ENCODE measurements at places on chromosomes 4 and X. TPM values are rescaled to one million over a fixed set of nuclear protein-coding genes. Genes with fewer than 3 reads are reported as not detected.
A peak's percentile ranks its signal among the peaks of the same experiment; 100 is the strongest.

- no peak overlapping the region for H3K27ac ChIP-seq
- no peaks in the 10 kb centered on the region for H3K36me3 ChIP-seq
- no peak for DNase-seq
- no peaks in the 10 kb centered on the region for H3K4me1 ChIP-seq
Measured at GRCh38 chr4:15233264-15233597, 194.6 kb upstream of the C1QTNF7 start.

Gene ETNPPL
- 1.7 TPM for polyA plus RNA-seq

DNA sequence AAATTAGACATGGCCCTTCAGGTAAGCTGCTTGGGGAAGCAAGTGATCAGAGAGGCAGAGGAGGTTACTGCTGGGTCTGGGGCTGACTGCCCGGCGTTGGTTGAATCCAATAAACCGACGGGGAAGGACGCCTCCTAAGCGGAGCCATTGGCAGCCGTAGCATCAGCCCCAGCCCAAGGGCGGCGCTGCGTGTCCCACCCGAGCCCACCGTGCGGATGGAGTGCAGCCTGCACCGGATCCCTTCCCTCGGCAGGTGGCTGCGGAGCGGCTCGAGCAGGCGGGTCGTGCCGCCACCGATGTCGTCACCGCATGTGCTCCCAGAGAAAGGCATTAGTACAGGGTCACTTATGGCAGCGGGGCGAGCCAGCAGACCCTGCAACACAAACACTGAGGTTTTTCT, 82.1 kb downstream of the ALPK1 start:
- no peaks in the 10 kb centered on the region for H3K4me1 ChIP-seq
- no peaks in the 10 kb centered on the region for H3K27me3 ChIP-seq
- no peak overlapping the region for H3K4me3 ChIP-seq
- H3K36me3 ChIP-seq, result no peaks in the 10 kb centered on the region

DNA sequence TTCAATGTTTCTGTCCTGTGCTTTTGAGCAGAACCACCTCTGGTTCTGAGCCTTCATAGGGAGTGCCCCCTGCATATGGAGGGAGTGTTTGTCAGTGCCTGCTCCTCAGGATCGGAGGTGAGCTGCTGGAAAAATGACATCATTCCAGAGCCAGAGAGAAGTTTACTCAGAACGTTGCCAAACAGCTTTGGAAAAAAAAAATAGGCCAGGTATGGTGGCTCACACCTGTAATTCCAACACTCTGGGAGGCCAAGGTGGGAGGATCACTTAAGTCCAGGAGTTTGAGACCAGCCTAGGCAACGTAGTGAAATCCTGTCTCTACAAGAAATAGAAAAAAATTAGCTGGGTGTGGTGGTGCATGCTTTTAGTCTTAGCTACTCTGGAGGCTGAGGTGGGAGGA, 27.2 kb upstream of the PDLIM3 start:
- H3K4me3 ChIP-seq, result no peak overlapping the region
- no peak overlapping the region for H3K27ac ChIP-seq
- H3K36me3 ChIP-seq, result no peaks in the 10 kb centered on the region
- no peaks in the 10 kb centered on the region for H3K27me3 ChIP-seq
- peaks cover 3% of the 10 kb centered on the region for H3K4me1 ChIP-seq

Gene GPR143
- polyA plus RNA-seq, result 8.7 TPM

GRCh38 chr4:88722828-88723227, 25.2 kb upstream of the NAP1L5 start:
- no peak overlapping the region for H3K4me3 ChIP-seq
- no peaks in the 10 kb centered on the region for H3K27me3 ChIP-seq
- H3K4me1 ChIP-seq, result no peaks in the 10 kb centered on the region
- peaks cover 2% of the 10 kb centered on the region for H3K36me3 ChIP-seq
- DNase-seq, result no peak
- no peak overlapping the region for H3K27ac ChIP-seq

Gene FOXR2
- polyA plus RNA-seq, result not detected

DNA sequence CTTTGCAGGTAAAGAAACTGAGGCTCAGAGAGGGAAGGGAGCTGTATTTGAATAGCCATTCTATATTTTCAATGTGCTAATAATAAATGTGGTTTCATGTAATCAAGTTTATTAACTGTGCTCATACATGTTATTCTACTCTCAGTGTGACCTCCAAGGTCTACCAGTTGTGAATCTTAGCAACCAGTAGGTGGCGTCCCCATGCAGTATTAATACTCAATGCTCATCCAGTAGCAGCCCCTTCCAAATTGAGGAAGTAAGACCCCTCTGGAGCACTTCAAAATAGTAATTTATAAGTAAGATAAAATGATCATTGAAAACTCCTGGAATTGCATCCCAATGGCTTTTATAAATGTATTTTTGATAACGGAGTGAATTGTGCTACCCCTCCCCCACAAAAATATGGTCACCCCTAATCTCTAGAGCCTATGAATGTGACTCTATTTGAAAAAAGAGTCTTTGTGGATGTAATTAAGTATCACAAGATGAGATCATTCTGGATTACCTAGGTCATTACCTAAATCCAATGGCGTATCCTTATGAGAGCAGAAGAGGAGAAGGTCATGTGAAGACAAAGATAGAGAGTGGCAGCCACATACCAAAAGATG, 20.4 kb upstream of the SEPSECS start:
- DNase-seq, result peak; percentile 26
- no peaks in the 10 kb centered on the region for H3K27me3 ChIP-seq
- no peak overlapping the region for H3K4me3 ChIP-seq

DNA sequence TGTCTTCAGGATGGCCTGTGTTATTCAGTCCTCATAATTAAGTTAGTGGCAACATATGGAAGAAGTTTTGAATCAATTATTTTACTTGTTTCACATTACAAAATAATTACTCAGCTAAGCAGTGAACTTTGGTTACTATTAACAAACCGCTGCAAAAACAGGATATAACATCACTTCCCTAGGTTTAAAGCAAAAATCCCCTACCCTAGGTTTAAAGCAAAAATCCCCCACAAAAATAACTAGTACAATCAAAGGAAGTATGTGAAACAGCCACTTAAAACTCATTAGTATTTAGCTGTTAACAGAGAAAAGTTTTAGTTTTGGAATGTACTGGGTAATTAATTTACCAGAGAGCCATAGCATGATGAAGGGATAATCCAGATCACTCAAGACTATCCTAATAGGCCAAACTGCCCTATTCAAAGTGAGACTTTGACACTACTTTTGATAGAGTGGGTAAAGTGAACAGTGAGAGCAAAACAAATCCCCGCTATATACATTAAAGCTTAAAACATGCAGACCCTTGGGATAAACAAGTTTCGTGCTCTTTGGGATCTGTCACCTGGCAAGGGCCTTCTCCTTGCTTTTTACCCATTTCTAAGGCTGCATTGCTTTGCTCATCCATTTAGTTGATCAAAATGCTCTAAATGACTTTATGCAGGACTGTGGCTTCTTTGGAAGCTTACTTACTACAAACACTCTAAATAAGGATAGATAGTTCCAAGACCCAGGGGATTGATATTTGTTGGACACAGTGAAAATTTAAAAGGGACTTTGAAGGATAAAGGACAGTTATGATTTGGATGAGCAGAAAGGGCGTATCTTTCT, 36.4 kb upstream of the GPR174 start:
- no peak for DNase-seq
- H3K4me3 ChIP-seq, result no peak overlapping the region
- no peaks in the 10 kb centered on the region for H3K36me3 ChIP-seq

DNA sequence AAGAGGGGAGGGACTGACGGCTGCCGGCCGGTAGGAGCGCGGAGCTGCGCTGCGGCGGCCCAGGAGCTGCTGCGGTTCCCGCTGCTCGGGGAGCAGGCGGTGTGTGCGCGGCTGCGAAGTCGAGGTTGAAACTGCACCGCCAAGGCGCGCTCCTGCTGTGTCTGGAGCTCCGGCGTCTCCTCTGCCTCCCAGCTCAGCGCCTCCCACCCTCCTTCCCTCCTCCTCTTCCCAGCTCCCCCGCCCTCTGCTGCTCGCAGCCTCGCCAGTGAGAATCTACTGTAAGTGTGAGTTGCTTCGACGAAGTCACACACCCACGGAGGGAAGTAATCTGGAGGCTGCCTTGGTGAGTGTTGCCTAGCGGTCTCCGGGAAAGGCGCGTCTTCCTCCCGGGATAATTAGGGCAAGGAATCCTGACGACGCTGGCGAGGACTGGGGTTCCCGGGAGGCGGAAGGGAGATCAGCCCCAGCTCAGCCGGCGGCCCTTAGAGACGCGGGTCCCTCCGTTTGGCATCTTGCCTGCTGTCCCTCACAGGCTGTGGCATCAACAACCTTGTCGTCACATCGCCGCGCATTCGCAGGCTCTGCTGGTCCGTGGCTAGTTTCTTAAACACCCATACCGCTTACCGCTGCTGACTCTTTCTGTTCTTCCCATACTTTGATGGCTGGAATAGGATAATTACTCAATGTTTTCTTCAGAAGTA, at the start of gene EPHA5:
EPHA5 (minus strand) TSS at position 159 of the 701 bp plus-strand sequence. CDS start 747 bp downstream, outside the sequence.
- peaks cover 8% of the 10 kb centered on the region for H3K4me1 ChIP-seq
- peak within 1 kb of the TSS; percentile 33 for H3K4me3 ChIP-seq
- peak; percentile 87 for DNase-seq
- no peaks in the 10 kb centered on the region for H3K36me3 ChIP-seq
- peaks cover 45% of the 10 kb centered on the region for H3K27me3 ChIP-seq
- H3K27ac ChIP-seq, result no peak within 1 kb of the TSS

DNA sequence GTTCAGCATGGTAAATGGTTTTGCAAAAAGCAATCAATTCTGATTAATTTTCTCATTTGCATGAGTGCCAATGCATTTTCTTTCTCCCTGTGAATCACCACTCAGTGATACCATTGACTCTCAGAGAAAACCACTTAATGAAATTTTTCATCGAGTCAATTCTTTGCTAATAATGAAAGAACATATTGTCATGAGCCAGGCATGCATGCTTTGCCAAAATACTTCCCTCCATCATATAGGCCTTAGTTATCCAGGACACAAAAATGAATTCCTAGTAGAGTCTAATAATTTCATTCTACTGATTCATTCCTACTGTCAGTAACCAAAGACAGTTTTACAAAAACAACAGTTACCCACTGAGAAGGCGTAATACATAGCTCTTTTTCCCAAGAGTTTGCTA, 680.0 kb downstream of the TRIML1 start:
- no peaks in the 10 kb centered on the region for H3K4me1 ChIP-seq
- no peak overlapping the region for H3K27ac ChIP-seq
- no peaks in the 10 kb centered on the region for H3K27me3 ChIP-seq

DNA sequence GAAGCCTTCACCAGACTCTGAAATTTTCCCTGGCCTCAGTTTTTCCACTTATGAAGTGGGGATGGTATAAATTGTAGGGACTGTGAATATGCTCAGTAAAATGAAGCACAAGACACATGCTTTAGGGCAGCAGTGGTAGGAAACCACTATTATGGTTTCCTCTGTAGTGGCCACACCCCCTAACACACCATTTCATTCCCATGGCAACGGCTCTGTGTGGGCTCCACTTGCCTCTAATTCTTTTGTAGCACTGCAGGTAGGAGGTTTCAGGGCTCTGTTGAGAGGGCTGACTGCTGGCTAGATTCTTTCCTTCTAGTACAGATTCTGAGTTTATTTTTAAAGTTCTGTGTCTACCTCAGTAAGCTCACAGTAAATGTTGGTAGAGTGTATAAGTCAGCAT, 3.5 kb upstream of the VMA21 start:
- H3K4me3 ChIP-seq, result no peak overlapping the region
- H3K27ac ChIP-seq, result no peak overlapping the region
- no peaks in the 10 kb centered on the region for H3K4me1 ChIP-seq
- peak; percentile 6 for DNase-seq
